ENCODE measurements at places on chromosomes 7 and 10.

DNA sequence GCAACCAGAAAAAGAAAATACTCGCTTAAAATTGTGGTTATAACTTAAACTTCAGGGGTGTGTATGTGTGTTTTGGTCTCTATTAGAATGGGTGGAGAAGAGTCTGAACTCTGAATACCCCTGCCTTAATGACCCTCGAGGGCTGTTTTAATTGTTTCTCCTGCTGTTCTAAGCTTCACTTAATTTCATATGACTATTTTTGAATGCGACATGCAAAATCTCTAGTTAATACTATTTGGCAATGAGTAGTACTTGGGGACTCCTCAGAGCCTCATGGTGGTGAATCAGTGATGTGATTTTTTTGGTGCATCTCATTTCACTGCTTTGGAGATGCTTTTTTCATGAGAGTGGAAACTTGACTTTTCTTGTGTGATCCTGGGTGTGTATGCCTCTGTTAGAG is 178.6 kb downstream of the CDK14 start:
- no peak for DNase-seq

- DNase-seq = no peak
Observed at GRCh38 chr7:50869108-50869725, 86.5 kb upstream of the GRB10 start.

DNA sequence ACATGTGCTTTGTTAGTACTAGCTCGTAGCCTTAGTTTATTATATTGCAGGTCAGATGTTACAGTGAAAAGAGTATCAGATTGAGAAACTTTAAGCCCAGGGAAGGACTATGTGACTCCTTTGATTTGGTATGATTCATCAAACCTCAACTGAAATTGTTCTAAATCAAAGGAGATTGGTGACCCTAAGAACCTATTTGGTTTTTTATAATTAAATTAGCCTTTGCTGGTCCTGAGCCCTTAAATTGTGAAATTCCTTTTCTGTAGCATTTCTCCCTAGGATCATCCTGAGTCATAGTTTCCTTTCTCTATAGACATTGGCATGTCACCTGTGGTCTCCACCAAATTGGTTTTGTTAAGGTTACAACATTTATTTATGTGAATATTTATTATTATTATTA is 89.7 kb downstream of the POLR1F start:
- DNase-seq = no peak

DNA sequence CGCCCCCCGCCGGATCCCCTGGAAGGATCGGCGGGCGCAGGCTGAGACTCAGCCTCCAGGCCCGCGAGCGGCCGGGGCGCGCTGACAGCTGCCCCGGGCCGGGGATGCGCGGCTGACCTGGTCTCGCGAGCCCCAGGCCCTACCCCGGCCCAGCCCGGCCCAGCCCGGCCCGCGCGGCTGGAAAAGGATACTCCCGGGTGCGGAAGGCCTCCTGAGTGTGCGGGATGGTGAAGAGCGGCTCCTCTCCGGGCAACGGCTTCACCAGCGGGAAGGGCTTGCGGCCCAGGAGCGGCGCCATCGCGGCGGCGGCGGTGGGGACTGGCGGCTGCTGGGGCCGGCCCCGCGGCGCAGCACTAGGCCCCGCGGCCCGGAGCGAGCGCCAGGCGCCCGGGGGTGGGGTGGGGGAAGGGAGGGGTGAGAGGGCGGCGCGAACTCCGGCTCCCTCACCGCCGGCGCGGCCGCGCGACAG is 423 bp downstream of the BAZ1B start:
- DNase-seq = peak; percentile 92

DNA sequence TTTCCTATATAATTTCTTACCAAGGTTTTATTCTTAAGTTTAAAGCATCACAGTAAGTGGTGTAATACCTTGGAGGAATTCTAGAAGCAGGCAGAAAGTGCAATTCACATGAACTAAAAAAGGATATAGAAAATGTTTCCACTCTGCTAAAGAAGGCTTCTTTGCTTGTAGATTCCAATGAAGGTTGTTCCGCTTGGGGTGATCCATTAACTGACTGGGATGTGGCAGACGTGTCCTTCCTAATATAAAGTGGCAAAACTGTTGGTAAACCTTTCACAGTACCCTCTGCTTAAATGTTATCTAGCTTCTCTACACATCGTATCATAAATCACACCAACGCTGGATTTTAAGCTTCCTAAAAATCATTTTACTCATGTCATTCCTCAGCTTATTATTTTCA is 2.3 kb downstream of the ZC3HC1 start:
- DNase-seq = no peak

GRCh38 chr7:57819491-57819981 is 369.6 kb downstream of the ZNF716 start:
- DNase-seq = no peak

DNA sequence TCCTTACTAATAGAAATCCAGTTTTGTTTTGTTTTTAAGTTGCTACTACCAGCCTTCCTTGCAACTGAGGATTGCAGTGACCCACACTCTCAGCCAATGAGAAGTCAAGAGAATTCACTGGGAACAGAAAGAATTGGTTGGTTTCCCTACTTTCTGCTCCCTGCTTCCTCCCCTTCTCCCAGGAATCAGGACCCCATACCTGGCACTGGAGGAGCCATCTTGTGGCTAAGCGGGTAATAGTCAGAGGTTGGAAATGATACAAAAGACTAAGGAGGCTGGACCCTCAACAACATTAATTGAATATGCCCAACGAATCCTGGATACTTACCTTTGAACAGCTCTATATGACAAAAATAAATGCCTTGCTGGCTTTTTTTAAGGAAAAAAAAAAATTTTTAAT is 6.3 kb downstream of the TMEM176A start:
- no peak for DNase-seq

DNA sequence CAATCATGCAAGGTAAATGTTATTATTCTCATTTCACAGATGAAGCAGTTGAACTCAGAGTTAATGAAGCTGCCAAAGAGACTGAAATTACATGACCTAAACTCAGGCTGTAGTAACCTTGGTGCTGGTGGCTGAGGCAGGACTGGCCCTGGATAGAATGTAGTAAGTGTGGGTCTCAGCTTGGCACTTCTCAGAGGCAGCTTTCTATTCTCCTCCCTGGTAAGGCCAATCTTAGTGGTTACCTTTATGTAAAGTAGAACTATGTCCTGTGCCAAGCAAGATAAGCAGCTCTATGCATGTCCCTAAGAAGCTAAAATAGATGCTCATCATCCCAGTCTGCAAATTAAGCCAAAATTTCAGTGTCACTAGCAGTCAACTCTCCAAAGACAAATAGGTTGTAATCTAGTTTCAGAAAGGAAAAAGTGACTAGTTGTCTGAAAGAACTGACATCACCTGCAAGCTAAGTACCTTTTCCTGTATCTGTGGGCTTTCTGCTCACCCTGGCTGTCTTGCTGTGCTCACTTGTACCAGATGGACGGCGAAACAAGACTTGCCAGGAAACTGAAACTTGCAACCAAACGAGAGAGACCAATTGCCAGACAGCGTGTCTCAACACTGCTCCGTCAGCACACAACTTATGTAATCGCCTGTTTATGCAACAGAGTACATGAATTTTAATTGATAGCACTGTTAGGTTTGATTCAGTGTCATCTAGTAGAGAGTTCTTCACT is 43.7 kb downstream of the CH25H start:
- DNase-seq = no peak

DNA sequence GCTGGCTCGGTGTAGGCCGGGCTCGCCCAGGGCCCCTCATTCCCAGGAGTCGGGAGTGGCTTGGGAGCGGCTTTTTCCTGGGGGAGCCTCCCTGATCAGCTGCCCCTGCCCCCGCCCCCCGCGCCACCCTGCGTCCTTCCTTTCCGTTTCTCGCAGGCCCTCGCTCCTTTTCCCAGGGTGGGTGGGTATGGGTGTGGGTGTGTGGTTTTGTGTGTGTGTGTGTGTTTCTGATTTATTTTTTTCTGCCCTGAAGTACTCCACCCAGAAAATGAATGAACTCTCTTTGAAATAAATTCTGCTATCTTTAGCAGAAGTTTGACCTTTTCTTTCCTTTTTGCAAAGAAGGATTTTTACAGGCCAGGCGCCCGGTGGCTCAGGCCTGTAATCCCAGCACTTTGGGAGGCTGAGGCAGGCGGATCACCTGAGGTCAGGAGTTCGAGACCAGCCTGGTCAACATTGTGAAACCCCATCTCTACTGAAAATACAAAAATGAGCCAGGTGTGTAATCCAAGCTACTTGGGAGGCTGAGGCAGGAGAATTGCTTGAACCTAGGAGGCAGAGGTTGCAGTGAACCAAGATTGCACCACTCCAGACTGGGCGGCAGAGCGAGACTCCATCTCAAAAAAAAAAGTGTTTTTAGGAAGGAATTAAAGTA is 30.0 kb upstream of the AP5Z1 start:
- no peak for DNase-seq
